ENCODE measurements at places on chromosomes 1 and 21.

- no peak for DNase-seq
Observed at GRCh38 chr1:241846862-241847539, 1.0 kb upstream of the EXO1 start.

DNA sequence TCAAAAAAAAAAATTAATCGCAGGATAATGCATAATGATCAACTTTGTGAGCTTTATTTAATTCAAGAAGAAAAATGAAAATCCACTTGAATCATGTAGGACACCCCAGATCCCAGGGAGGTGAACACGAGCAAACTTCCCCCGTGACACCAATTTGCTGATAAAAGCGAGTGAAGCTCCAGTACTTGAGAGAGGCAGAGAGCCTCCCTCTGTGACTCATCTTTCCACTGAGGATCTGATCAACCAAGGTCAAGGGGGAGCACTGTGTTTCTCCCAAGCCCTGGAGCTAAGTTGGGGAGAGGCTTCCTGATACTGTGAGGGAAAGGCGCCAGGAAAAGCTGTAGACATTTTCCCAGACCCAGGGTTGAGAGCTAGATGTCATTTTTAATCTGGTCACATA lies 160.9 kb downstream of the SLC44A5 start:
- no peak for DNase-seq

- peak; percentile 93 for DNase-seq
Observed at GRCh38 chr1:156149374-156150332, 3.7 kb upstream of the SEMA4A start.

DNA sequence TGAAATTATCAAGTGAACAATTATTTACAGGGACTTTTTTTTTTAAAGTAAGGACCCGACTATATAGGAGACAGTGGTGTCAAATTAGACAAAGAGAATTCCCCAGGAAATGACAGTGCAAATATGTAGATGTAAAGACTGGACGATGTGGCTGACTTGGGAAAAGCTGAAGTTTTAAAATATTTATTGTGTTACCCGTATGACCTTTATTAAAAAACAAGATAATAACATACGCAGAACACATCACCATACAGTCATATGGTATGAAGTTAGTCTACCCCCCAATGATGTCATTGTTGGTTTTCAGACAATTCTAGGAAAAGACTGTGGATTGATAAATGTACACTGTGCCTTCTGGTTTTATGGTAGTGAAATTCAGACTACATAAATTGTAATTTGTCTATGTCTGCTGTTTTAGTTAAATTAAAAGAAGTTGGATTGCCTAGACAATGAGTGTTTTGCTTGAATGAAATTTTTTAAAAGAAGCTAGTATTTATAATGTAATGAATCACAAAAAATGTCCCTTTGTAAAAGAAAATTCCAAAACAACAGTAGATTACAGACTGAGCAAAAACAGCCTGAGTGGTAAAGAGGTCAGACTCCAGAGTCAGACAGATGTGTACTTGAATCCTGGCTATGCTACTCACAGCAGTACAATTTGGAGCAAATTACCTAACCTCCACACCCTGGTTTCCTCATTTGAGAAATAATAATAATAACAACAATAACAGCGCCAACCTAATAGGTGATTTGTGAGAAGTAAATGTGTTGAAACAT lies 15.5 kb upstream of the PDC start:
- no peak for DNase-seq

DNA sequence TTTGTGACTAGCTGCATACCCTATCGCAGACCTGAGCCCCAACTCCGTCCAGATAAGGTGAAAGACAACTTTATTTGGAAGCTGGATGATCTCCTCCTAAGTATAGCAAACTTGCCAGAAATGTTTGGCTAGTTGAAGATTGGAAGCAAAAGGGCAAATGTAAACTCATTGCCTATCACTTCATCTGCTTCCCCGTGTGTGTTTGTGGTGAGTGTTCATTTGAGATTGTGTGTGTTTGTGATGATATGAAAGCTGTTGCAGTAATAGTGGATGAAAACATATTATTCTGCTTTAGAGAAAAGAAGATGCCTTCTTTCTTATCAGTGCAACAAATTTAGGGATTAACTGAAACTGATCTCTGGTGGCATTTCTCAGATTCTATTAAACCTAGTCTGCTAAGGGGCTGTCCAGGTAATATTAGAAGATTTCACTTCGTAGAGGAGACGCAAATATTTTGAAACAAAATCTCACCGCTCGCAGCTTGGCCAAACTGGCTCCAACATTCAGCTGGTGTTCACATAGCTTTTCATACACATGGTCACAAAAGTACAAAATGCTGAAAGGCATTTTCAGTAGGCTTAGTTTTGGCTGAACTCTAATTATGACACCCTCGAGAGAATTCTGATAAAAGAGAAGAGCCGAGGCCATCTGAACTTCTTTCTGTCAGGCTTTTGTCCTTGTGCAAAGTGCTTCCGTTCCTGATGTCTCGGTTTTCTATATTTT lies 1.1 kb downstream of the TBX19 start:
- DNase-seq = no peak

GRCh38 chr1:103106426-103107341 lies 1.6 kb downstream of the COL11A1 start:
- DNase-seq = peak; percentile 33

GRCh38 chr1:221363039-221363438 lies 378.9 kb downstream of the DUSP10 start:
- no peak for DNase-seq

DNA sequence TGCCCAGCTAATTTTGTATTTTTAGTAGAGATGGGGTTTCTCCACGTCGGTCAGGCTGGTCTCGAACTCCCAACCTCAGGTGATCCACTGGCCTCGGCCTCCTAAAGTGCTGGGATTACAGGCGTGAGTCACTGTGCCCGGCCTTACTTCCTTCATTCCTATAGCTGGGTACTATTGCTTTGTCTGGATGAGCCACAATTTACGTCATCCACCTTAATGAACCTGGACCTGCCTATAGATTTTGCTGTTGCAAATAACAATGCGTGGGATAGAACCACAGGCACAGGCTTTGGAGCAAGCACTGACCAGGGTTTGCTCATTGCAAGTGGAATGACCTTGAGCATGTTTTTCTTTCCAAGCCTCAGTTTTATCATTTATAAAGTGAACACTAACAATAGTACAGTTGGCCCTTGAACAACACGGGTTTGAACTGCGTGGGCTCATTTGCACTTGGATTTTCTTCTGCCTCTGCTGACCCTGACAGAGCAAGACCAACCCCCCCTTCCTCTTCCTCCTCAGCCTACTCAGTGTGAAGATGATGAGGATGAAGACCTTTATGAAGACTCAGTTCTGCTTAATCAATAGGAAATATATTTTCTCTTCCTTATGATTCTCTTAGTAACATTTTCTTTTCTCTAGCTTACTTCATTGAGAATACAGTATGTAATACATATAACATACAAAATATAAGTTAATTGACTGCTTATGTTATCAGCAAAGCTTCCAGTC lies 33.3 kb upstream of the BECN2 start:
- no peak for DNase-seq

GRCh38 chr1:3518256-3518655 lies 63.8 kb downstream of the ARHGEF16 start:
- DNase-seq = no peak

DNA sequence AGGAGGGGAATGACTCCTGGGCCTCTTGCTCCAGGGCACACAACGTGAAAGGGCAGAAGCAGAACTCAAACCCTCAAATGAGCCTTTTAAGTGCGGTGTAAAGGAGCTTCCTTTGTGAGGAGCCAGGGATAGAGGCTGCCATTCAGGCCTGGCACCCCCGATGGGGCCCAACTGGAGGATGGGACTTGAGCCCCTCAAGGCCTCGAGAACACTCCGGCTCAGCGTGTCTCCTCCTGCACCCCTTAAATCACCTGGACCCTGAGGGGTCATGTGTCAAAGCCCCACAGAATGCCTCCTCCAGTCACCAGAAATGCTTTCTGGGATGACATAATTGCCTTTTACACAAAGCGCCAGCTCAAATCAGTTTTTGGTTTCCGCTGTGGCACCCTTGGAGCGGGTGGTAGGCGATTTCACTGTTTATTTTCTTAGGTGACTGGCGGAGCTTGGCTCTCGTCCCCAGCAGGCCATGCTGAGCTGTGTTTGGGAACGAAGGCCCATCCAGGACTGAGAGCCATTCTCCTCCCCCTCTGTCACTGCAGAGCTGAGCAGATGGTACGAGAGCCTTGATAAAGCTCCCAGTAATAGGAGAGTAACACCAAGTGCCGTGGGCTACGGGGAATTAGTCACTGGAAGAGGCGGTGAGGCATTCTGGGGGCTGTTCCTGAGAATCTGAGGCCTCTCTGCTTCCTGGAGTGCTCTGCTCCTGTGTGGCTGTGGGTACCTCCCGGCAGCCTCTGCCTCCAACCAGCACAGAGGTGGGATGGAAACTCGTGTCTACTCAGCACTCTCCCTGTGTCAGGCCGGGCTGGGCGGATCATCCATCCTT lies 163.0 kb downstream of the GRIK3 start:
- DNase-seq = no peak

- DNase-seq = peak; percentile 70
Observed at GRCh38 chr1:243325305-243325890, 69.6 kb downstream of the SDCCAG8 start.

- DNase-seq = no peak
Observed at GRCh38 chr1:19123837-19124236, 86.2 kb downstream of the UBR4 start.

DNA sequence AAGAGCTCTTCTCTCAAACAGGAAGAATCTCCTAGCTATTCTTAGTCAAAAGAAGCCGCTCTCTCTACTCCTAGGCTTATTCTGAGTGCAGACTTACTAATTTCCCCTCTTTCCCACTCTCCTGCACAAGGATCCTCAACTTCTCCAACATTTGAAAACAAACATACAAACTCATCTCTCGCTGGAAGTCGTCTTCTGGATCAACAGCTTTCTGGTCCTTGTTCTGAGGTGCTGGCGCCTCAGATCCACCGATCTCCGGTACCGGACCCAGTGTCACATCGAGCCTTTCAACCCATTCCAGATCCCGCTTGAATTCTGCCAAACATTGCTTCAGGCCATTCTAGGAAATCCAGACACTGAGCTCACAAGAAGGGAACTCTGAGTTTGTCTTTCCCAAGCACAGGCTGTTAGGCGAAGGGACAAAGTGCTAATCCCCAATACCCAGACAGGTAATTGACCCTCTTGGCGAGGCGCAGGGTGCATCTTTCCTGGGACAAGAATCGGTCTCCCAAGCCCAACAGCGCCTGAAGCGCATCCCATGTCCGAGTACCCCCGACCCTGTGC lies 696 bp downstream of the EBNA1BP2 start:
- no peak for DNase-seq

DNA sequence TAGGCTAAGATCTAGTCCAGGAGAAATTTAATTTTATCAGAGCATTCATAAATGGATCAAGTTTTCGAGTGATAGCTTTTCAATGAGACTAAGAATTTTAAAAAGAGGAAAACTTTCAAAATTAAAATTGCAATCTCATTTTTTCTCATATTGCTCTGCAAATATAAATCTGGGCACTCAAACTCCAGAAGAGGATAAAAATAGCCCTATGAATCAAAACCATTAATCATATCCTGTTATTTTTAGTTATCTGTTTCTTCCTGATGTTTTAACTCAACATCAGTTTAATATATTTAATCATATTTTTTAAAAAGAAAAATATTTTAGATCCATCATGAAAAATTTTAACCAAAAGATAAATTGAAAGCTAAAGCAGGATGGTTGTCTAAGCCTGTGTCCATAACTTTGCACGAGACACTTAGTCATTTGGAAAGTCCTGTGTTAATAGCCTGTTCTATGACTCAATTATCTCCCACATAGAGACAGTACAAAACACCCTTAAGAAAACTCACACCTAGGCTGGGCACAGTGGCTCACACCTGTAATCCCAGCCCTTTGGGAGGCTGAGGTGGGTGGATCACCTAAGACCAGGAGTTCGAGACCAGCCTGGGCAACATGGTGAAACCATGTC lies 17.1 kb upstream of the PRRC2C start:
- no peak for DNase-seq

GRCh38 chr1:229117664-229118300 lies 153.1 kb upstream of the RAB4A start:
- DNase-seq = no peak

DNA sequence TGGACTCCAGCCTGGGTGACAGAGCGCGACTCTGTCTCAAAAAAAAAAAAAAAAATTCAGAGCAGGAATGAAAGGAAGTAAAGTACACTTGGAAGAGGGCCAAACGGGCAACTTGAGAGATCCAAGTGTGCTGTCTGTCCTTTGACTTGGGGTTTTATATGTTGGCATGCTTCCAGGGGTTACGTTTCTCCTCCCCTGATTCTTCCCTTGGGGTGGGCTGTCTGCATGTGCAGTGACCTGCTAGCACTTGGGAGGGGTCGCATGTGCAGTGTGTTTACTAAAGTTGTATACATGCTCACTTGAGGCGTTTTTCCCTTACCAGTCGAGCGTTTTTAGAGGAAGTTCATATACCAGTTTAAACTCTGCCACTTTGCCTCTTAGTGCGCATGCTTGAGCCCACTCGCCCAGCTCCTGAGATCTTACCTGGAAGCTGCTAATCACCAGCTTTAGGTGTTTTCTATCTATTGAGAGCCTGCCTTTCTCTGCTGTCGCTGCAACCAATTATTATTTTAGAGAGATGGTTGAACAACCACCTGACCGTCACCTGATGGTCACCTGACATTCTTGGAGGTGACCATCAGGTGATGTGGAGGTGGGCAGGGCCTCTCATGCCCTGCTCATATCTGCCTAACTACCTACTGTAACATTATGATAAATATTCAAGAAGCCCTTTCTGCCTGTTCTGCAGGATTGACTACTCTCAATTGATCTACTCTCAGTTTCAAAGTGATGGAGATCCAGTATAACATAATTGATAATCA lies 140.1 kb downstream of the MACF1 start:
- DNase-seq = no peak

GRCh38 chr1:41108696-41109275 lies 87.3 kb upstream of the SLFNL1 start:
- DNase-seq = no peak

GRCh38 chr1:226497991-226498639 lies 50.4 kb upstream of the STUM start:
- no peak for DNase-seq

DNA sequence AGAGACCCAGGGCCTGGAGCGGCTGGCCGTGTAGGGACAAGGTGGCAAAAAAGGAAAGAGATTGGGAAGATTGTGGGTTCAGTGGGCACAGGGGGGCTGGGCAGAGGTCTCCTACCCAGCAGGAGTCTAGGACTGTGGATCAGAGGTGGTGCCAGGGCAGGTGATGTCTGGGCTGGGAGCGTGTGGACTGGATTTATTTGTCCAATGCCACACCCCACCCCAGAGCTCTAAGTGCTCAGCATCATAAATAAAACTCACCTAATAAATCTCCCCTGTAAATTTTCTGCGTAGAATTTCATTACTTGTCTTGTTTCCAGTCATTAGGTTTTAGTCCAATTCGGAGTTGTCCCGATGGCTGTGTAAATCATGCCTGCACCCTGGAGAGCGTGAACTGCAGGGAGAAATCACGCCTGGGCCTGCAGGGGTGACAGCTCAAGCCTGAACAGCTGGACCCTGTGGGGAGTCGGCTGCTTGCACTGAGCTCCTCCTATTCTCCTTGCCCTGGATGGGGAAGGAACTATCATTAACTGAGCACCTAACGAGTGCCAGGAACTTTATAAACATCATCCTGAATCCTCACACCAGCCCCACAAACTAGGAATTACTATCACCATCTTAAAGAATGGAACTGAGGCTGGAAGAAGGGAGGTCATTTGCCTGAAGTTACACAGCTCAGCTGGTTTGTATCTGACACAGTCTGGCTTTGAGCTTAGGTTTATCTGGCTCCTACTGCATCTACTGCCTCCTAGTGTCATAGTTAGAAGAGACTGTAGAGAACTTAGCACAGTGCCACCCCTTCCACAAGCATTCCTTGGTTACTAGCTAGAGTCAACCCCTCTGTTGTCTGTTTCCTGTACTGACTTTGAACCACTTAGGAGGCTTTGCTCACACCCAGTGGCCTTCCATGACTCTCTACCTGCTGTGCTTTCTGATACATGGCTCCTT lies 25.0 kb upstream of the POU3F1 start:
- no peak for DNase-seq
